ENCODE measurements at places on chromosomes 12 and 14.

DNA sequence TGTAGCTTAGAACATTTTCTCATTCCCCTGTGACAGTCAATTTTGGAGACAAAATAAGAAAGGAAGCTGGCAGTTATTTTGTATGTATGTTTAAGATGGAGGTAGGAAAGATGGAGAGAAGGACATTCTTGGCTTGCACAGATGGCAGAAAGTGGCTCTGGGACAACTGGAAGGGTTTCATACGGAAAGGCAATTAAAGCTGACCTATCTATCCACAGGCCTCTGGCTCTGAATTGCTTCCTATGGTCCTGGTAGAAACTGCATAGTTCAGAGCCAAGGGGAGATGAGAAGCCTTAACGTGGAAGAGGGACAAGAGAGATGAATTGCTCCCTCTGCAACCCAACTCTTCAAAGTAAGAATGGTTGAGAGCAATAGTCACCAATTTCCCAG is 8.0 kb upstream of the NPFF start:
- no peak for DNase-seq

DNA sequence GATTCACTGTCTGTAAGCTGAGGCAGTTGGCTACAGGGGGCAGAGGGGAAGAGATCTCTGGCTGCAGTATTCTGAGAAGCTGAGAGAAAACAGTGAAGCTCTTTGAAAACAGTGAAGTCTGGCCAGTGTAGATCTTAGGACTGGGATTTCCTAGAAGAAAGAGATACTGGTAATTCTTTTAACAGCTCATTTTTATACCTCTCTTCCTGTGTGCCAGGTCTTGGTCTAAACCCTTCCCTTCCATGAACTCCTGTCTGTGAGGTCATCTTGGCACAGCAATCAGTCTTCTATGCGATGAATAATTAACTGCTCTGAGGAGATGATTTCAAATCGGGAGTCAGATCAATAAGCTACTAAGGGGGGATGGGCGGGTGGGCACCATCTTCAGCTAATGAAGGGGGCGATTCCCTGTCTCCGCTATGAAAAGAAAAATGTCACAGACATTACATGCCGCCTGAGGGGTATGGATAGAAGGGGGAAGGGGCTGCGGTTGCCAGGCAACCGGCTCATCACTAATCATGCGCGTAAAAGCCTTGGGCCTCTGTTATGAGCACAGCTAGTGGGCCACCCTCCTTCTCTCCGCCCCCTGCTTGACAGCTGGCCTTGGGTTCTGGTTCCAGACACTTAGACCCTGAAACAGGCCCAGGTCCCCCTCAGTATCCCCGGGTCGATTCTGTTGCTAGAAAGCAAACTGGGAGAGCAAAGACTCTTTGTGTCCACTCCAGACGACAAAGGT is 75.3 kb upstream of the CEP83 start:
- no peak for DNase-seq

GRCh38 chr12:5643266-5643665 is 211.4 kb downstream of the NTF3 start:
- no peak for DNase-seq

DNA sequence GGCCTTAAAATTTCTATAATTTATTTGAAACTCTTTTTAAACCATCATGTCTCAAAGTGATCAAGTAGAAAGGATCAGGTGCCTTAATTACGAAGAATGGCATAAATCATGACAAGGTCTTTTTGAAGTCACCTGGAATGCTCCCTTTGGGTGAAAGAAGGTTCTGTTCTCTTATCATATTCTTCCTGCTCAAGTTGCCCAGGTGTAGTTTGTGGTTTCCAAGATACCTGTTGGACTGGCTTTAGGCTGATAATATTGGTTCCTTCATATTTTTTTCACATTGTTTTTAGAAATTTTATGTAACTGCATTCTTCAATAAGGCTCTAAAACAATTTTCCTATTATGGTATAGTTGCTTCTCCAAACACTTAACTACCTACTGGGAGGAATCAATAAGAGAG is 29.2 kb downstream of the RASSF3 start:
- no peak for DNase-seq

- DNase-seq, result no peak
These were observed 151.0 kb downstream of the SLC38A4 start for GRCh38 chr12:46674800-46675199.

- DNase-seq, result no peak
These were observed 11.4 kb downstream of the ANKRD9 start for GRCh38 chr14:102497998-102498677.

DNA sequence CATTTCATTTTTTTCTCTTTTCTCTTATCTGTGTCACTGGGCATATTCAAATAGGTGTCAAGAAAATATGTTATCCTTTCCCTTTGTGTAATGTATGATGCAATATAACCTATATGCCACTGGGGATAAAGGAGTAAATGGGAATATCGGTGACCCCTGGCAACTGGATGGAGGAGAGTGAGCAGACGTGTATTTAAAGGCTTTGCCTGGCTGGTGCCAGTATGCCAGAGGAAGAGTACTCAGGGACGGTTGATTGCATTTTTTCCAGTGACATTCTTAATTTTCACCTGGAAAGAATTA is 12.0 kb upstream of the STXBP6 start:
- no peak for DNase-seq

DNA sequence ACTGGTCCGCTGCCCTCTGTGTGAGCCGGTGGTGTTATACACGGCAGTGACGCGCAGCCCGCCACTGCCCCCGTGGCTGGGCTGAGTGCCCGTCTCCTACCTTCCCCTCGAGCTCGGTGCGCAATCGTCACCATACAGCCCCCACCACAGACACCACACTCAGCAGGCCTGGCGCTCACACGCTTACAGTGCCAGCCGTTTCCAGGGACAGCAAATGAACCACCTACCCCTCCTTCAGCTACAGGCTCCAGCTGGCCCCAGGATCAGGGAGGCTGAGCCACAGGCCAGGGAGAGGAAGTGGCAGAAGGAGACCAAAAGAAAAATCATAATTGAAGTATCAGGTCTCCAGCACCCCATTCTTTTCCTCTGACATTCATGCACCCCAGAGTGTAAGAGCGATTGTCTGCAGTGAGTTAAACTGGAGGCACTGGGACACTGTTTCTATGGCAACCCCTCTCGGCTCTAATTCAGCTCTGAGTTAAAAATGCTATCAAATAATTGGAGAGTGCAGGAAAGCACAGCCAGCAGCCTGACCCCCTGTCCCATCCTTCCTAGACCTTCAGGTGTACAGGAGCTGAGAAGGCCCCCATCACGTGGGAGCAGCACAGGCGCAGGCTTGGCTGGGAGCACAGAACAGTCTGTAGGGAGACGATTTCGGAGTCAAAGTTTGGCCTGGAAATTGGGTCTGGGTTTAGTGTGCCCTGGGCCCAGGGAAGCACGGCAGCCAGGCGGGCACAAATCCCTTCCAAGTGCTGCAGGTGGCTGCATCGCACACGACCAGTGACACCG is 18.0 kb downstream of the LRTM2 start:
- no peak for DNase-seq

- peak; percentile 32 for DNase-seq
These were observed 6.4 kb upstream of the GAS2L3 start for GRCh38 chr12:100566887-100567637.

- no peak for DNase-seq
These were observed 1.9 kb upstream of the RFX4 start for GRCh38 chr12:106580671-106581508.

- no peak for DNase-seq
These were observed 208.3 kb downstream of the EXOC5 start for GRCh38 chr14:57060276-57060955.

DNA sequence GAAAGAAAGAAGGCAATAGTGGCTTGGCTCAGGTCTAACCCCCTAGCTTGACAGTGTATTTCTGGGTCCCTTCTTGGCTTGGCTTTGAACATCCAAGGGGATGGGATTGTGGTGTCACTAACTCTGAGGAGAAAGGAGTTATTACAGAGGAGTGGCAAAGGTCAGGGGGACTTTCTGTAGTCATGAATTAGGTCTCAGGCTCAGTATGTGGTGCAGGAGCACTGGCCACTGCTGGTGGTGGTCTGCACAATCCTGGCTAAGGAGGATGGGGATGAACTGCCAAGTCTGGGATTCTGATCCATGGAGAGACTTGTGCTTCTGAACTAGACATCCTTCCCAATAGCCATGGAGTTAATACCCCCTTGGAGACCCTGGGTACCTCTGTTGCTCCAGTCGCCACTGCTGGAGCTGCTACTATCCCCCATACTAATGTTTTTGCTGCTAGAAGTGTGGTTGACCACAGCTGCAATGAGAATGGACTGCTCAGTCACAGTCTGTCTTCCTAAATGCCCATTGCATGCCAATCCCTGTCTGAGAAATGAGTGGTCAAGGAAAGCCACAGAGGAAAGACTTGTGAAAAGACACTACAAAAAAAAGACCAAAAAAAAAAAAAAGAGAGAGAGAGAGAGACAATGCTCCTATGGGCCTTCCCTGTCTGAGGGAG is 32.5 kb downstream of the KRT76 start:
- DNase-seq, result no peak

- no peak for DNase-seq
These were observed 8.1 kb upstream of the GLRX5 start for GRCh38 chr14:95526483-95527386.

- DNase-seq, result no peak
These were observed 455.6 kb upstream of the SEL1L start for GRCh38 chr14:81989211-81989610.

DNA sequence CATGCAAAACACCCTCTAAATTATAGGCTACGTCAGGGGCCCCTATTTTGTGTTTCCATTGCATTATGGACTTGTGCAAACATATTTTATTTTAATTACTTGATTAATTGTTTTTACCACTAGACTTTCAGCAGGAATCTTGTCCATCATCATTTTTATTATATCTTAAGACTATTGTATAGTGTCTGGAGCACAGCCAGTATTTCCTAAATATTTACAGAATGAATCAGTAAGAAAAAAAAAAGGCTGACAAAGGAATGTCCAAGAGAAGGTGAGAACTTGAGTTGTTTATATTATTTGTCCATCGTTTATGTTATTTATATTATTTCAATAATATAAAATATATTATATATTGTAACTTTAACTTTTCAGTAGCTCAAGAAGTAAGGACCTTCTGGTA is 664.7 kb downstream of the SLC6A15 start:
- no peak for DNase-seq

DNA sequence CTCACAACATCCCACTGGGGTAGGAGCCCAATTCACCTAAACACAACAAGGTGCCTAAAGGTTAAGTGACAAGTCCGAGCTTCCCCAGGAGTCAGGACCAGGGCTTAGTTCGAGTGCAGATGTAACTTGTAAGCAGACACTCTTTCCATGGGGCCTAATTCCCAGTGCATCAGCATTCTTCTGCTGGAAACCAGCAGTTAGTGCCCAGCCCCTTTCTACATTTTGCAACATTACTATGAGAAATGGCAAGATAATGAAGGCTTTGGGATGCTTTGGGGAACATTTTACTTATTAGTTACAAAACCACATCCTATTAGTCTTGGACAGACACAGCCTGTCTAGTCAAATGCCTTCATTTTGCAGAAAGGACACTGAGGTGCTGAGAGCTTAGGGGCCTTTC is 179.8 kb downstream of the CALM1 start:
- no peak for DNase-seq

DNA sequence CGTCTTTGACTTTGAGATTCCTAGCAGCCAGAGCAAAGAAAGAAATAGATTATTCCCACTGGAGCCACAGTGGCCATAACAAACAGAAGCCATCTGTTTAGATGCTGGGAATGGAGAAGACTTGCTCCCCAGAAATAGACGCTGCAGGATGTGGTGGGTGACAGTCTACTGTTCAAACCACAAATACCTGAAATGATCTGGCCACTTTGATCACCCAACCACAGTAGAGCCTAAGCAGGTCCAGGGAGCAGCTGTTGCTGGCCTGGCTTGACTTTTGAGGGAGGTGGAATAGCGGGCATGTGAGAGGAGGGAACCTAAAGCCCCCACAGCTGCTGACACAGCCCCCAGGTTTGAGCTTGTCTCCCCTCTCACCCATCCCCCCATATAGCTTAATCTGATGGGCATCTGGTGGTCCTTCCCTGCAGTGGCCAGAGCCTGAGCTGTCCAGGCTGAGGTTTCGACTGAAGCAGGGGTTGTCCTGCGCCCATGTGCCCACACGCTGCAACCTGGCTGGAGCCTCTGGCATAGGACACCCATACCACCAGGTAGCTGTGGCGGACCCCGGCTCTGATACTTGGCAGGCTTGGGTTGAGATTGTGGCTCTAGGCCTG is 38.7 kb downstream of the SH2B3 start:
- no peak for DNase-seq

DNA sequence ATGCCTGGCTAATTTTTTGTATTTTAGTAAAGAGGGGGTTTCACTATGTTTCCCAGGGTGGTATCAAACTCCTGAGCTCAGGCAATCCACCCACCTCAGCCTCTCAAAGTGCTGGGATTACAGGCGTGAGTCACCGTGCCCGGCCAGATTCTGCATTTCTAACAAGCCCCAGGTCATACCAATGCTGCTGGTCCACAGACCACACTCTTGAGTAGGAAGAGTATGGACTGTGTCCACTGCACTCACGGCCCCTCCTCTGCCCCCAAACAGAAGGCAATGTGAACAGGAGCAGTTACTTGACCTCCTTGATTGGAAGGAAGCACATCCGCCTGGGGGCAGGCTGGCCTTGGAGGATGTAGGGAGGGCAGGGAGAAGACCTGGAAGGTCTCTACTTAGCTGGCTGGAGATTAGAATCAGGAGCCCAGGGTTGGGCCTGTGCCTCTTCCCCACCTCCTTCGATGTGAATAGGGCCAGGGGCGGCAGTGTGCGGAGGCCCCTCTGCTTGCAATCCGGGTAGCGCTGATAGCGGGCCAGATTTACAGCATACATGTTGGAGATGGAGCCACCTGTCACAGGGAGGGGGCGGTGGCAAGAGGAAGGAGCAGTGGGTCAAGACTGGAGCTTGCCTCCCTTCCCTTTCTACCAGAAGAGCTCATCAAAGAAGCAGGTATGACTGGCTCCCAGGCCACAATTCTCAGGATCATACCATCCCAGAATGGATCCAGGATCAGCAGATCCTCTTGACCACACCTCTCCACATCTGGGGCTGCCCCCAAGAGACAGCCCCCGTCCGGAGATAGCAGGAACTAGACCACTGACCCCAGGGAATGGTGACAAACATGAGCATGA is 9.4 kb upstream of the ZNF740 start:
- no peak for DNase-seq

- DNase-seq, result no peak
These were observed 2.8 kb upstream of the ANO6 start for GRCh38 chr12:45213107-45213506.

DNA sequence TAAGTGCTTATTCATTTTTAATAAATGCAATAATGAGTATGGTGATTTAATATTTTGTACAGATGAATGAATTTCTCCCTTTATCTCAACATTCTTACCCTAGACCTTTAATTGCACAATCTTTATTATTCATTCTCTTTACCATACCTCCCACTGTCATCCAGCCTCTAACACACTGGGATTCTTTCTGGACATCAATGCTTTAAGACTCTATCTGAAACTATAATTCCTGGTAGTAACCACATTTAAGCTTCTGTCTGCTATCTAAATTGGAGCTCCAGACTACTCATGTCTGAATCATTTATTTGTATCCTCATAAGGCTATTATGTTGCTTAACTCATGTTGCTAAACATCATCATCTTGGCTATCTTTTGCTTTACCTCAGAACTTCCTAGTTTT is 270.2 kb downstream of the ALG10B start:
- DNase-seq, result no peak

- DNase-seq, result no peak
These were observed 239.7 kb upstream of the PPFIA2 start for GRCh38 chr12:81998761-81999378.

All from hippocampal formation (tissue), 2 donors.